Large intestine (tissue), 12 donors: ENCODE measurements at places on chromosomes 2 and 18. TPM values are rescaled to one million over a fixed set of nuclear protein-coding genes. Genes with fewer than 3 reads are reported as not detected.

DNA sequence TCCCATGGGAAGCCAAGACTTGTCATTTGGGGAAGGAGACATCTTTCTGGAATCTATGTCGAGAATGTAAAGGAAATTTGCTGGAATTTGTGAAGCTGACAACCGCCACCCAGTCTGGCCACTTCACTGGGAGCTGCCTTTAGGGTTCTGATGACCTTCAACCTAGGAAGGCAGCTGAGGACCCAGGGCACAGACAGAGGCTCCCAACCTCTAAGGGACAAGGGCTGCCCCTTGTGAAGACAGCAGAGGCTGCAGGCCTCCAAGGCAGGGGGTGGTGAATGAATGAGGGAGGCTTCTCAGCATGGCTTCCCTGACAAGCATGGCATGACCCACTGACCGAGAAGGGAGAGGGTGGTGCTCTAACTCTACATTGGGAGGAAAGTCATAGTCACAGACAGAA, 128.9 kb upstream of the ASB18 start:
- DNase-seq = no peak

- DNase-seq = peak; percentile 14
These were observed 37.0 kb upstream of the TMEM18 start for GRCh38 chr2:714005-714741.

GRCh38 chr18:7775843-7776242, 208.7 kb downstream of the PTPRM start:
- no peak for DNase-seq

DNA sequence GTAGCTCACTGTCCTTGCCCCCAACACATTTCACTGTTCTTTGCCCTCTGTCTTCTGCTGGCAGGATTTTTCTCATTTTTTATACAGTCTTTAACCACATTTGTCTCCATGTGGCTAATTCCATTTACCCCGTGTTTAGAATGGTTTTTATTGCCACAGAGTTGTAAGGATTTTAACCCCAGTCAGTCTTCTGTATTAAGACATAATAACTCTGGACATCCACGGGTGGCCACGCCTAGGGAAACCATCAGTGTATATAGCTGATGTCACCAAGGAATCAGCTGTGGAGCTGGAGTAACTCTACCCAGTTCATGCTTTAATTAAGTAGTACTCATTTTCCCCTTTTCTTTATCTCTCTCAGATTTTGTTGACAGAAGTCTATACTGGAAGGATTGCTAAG, 139.8 kb downstream of the MAP4K4 start:
- no peak for DNase-seq

GRCh38 chr18:72973841-72974240, 106.1 kb upstream of the NETO1 start:
- no peak for DNase-seq

HK2 gene
- polyA plus RNA-seq = 2.8 TPM

FIGN gene
- 1.3 TPM for polyA plus RNA-seq

TTN gene
- polyA plus RNA-seq = 0.90 TPM
